ENCODE measurements at places on chromosomes 12 and 14. TPM values are rescaled to one million over a fixed set of nuclear protein-coding genes. Genes with fewer than 3 reads are reported as not detected.

The HCAR3 gene
- total RNA-seq: not detected

- DNase-seq: no peak
Measured at GRCh38 chr14:106776395-106776983, 1250.1 kb downstream of the TMEM121 start.

The PTPN21 gene
- total RNA-seq: 13.7 TPM

DNA sequence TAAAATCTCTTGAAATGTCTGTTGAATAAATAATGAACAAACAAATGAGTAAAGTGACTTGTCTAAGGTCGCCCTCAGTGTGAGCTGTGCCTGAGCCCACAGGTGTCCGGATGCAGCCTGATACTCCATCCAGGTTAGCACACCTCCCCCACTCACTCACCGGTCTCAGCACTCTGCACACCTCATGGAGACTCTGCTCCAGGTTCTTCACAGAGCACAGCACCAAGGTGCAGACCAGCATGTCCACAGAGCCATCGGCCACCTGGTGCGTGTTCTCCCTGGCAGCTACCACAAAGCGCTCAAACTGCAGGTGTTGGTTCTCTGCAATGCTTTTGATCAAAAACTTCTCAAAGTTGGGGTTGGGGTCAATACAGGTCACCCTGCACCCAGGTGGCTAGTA, 4.1 kb upstream of the KRT7 start:
- DNase-seq: peak; percentile 37

The B4GALNT1 gene
- 0.99 TPM for total RNA-seq

DNA sequence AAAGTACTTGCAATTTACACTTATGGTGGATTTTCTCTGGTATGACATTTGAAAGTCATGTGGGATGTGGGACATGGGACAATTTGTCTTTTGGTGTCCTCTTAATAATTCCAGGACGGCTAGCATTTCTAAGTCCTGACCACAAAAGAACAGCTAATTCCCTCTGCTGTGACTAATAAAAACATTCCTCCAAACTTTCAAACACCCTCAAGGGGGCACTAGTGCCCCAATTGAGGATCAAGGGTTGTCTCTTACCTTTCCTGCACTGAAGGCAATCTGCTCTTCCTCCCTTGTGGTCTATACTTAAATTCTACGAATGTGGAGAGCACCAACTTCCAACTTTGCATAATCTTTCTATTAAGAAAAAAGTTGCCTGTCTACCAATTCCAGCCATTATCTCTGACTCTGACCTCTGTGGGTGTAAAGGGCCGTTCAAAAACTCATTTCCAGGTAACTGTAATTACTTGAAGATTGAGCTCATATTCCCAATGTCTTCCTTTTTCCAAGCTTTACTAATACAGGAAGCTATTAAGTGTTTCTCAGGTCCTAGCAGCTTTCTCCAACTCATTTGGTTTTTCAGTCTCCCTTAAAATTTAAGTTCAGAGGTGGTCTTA, 210.2 kb downstream of the PTPRO start:
- no peak for DNase-seq

DNA sequence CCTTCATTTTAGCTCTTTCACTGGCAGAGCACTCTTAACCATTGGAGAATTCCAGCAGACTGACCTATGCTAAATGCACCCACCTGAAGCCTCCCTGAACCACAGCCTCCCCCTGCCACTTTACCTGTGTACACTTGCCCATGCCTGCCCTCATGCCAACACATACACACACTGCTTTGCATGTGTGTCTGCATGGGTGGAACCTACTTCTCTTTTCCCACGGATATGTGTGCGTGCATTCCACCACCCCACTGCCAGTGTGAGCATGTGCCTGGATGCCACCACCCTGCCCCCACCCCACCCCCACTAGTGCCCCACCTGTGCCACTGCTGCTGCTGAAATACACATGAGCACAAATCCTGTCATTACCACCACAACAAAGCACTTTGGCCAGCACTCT, 49.5 kb upstream of the EEA1 start:
- no peak for DNase-seq

The NUP37 gene
- 16.1 TPM for total RNA-seq

DNA sequence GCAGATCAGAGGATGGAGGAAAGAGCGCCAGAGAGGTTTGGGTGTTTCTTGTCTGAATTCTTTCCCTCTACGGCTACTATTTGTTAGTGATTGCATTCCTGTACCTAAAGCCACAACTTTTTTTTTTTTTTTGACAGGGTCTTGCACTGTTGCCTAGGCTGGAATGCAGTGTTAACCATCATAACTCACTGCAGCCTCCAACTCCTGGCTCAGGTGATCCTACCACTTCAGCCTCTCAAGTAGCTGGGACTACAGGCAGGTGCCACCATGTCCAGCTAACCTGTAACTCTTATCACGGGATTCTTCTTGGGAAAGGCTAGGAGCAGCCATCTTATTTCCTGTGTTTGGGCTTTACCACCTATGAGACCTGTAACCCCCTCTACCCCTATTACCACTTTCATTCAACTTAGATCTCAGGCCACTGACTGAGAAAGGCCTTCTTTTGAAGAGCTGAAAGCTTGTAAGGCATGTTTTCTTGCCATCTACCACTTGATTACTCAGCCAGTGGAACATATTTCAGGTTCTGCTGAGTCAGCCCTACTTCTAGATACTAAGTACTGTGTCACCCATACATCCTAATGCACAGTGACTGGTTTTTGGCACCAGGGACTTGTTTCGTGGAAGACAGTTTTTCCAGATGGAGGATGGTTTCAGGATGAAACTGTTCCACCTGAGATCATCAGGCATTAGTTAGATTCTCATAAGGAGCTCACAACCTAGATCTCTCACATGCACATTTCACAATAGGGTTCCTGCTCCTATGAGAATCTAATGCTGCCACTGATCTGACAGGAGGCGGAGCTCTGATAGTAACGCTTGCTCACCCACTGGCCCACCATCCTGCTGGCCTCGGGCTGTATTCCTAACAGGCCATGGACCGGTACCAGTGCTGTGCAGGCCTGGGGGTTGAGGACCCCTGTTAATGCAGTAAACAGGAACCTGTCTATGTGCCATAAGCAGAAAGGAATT, 6.9 kb downstream of the VEZT start:
- DNase-seq: no peak

GRCh38 chr12:64070454-64070853, 151.6 kb downstream of the KICS2 start:
- DNase-seq: no peak

The VCPKMT gene
- 10.5 TPM for total RNA-seq

The FOXN4 gene
- not detected for total RNA-seq

DNA sequence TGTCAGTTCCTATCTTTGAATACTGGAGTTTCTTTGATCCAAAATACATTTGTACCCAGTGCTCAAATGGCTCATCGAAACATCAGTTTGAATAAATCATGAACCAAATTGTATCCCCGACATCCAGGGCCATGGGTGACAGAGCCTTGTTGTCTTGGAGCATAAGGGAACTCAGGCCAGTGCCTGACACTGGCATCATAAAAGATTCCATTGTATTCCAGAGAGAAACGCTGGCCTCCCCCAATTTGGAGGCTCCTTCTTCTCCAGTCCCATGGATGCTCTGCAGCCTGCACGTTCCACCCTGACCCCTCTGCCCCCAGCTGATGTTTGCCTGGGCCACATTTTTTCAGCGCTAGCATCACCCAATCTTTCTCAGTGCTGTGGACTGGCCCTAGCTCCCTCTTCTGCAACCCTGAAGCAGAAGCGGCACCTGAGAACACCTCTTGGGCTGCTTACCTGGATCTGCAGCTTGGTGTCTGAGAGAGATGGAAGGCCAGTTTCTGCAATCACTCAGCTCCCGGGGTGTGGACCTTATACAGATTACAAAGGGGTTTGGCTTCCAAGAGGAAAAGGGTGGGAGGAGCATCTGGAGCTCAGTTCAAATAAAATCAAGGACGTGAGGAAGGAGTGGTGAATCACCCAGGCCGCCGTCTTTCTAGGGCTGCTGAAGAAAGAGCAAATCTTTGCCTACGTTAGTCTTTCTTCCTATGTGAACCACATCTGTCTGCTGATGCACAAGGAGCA, at the start of gene RNASE1:
Gene RNASE1 (minus strand): TSS at position 504 of the 744 bp plus-strand sequence. CDS start 776 bp downstream, outside the sequence.
- peak; percentile 66 for DNase-seq

The TRIAP1 gene
- 13.4 TPM for total RNA-seq

- no peak for DNase-seq
Measured at GRCh38 chr12:79512068-79512467, 178.7 kb downstream of the PAWR start.

DNA sequence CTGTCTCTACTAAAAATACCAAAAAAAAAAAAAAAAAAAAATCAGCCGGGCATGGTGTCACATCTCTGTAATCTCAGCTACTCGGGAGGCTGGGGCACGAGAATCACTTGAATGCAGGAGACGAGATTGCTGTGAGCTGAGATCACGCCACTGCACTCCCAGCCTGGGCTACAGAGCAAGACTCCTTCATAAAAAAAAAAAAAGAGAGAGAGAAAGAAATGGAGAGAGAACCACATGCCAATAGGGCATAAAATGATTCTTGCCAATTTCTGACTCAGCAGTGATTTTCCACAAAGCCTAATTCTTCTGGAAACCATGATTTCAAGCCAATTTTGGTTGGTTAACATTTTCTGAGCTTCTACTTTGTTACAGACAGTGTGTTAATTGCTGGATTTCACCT, 250.4 kb upstream of the SEL1L start:
- DNase-seq: no peak

GRCh38 chr12:19771858-19772257, 332.6 kb downstream of the AEBP2 start:
- no peak for DNase-seq

The PRR4 gene
- 4.4 TPM for total RNA-seq

The IL22 gene
- total RNA-seq: not detected

DNA sequence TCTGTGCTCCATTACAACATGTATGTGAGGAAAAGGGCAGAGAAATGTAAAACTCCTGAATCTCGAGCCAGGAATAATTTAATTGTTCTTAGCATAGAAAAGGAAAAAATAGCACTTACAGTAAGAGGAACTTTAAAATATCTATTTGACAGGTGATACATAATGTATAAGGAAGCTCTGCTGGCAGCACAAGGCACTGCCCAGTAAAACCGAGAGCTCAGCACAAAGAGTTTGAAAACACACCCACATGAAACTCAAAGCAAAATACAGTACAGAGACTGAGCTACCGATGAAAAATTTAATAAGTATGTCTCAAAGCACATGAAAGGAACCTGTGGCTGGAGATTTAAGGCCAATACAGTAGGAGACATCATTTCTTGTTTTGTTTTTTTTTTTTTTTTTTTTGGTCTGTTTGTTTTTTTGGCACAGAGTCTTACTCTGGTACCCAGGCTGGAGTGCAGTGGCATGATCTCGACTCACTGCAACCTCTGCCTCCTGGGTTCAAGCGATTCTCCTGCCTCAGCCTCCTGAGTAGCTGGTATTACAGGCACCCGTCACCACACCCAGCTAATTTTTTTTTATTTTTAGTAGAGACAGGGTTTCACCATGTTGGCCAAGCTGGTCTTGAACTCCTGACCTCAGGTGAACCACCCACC, 19.2 kb downstream of the CLIP1 start:
- no peak for DNase-seq

The OTX2 gene
- not detected for total RNA-seq

The DENND5B gene
- 19.5 TPM for total RNA-seq

GRCh38 chr12:55818140-55818728, 393 bp downstream of the ORMDL2 start:
- DNase-seq: peak; percentile 63
